ENCODE measurements at places on chromosomes 13 and 19.

DNA sequence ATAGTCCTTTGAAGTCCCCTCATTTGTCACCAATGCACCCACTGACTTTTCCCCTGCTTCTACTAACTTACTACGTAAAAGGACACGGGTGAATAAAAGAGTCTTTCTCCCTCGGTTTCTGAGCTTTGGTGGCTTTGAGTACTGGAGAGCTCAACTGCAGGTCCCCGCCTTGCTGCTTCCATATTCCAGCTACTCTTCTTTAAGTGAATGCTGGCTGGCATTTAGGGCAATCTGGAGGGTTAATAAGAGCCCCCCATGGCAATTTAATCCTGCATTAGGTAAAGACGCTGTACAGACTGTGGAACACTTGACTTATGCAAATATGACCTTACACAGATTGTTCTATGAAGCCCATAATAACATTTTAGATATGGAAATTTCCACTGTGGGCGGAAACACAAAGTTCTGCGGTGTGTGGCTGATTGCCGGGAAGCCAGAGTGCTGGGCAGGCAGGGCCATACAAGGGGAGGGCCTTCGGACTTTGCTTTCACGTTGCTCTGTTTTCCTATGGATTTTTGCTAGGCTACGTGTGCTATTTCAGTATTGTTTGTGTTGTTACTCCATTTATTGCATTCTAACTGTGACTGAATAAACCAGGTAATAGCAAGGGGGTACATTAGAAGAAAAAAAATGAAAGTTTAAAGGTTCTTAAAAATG is 97.5 kb downstream of the SLC10A2 start:
- no peak for DNase-seq

GRCh38 chr13:29284726-29285125 is 310.8 kb downstream of the SLC7A1 start:
- no peak for DNase-seq

GRCh38 chr13:36715841-36716240 is 42.0 kb downstream of the SERTM1 start:
- DNase-seq, result no peak

- DNase-seq, result no peak
Measured at GRCh38 chr13:46210362-46211083, 1.2 kb upstream of the LRRC63 start.

DNA sequence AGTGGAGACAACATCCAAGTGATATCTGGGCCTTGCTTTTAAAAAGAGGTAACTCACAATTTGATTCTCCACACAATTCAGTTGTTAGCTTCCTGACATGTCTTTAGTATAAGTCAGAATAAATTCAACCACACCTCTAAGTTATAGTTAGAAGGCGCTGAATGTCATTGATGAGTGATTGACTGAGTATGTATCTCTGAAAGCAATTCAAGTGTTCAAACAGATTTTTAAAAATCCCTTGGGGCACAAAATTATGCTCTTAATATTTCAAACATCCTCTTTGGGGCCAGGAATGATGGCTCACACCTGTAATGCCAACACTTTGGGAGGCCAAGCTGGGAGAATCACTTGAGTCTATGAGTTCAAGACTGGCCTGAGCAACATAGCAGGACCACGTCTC is 137.0 kb upstream of the PRR20A start:
- DNase-seq, result no peak

DNA sequence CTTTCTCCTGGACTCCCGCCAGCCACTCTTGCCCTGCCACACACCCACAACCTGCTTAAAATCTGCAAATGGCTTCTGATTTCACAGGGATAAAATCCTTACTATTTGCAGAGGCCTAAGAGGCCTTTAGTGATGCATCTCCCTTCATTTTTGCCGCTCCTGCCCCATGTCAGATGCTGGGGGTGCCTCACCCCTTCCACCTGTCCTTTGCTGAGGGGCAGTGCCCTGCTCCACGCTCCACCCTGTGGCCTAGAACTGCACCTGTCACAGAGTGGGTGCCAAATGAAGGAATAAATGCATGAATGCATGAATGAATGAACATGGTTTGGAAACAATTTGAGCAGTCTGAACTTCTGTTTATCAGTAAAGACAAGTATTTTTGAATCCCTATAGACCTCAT is 34.1 kb upstream of the UQCRFS1 start:
- DNase-seq, result no peak

GRCh38 chr13:79781829-79782540 is 301.0 kb downstream of the NDFIP2 start:
- no peak for DNase-seq

DNA sequence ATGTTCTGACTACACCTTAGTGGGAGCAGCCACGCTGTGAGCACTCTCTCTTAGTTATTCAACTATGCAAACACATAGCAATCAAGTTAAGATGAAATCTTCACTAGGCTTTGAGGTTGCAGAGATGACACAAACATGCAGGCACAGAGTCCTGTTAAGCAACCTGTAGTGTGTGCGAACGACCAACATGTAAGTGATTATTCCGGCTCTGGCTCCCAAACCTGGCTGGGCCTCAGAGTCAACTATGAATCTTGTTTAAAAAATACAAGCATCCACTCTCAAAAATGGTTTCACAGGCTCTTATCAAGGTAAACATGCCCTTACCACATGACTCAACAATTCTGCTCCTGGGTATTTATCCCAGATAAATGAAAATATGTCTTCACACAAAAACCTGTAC is 91.4 kb downstream of the IRS2 start:
- no peak for DNase-seq

DNA sequence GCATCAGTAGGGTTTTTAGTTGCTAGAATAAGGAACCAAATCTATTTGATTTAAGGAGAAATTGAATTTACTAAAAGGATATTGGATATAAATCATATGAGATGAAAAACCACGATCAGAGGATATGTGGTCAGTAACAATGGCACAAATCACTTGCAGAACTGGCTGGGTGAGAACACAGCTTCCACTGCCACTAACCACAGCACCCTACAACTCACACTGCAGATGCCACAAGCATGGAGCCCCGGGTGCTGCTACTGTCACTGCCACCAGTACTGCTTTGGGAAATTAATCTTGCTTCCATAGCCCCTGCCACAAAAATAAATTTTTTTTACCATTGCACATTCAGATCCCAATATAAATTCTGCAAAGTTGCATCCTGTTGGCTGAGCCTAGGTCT is 40.6 kb upstream of the KLF12 start:
- DNase-seq, result no peak

DNA sequence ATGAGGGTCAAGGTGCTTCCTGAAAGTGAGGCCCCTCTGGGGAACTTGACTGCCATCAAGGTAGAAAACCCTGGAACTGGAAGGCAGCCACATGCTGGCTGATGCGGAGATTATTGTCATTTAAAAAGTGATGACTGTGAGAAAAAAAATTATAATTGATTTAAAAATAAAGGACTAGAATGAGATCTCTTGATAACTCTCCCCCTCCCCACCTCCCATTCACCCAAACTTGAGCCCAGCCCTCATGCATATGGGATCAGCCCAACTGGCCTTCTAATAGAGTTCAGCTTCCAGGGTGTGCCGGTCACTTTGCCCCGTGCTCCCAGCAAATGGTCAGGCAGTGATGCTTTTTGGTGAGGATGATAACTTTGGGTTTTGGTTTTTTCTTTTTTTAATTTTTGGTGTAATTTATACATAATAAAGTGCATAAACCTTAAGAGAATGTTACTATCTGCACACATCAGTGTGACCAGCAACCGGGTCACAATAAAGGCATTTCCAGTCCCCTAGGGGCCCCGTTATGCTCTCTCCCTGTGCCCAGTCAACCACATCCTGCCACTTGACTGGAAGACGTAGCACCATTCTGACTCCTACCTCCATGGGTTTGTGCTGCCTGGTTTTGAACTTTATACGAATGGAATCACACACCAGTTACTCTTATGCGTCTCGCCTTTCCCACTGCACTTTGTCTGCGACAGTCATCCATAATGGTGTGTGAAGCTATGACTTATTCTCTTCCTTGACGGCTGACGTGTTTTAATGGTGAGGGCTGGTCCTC is 187.9 kb downstream of the USP12 start:
- DNase-seq, result no peak

DNA sequence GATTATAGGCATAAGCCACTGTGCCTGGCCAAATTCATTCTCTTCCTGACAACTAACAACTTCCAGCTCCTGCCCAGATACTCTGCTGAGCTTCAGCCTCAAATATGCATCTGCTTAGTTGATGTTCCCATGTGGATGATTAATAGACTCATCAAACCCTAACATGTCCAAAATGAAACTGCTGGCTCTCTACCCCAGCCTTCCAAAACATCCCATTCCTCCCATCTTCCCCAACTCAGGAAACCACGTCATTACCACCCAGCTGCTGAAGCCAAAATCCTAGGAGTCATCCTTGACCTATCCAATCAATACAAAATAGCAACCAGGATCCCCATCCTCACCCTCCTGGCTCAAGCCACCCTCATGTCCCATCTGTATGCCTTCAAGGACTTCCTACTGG is 20.9 kb downstream of the POU2F2 start:
- no peak for DNase-seq

DNA sequence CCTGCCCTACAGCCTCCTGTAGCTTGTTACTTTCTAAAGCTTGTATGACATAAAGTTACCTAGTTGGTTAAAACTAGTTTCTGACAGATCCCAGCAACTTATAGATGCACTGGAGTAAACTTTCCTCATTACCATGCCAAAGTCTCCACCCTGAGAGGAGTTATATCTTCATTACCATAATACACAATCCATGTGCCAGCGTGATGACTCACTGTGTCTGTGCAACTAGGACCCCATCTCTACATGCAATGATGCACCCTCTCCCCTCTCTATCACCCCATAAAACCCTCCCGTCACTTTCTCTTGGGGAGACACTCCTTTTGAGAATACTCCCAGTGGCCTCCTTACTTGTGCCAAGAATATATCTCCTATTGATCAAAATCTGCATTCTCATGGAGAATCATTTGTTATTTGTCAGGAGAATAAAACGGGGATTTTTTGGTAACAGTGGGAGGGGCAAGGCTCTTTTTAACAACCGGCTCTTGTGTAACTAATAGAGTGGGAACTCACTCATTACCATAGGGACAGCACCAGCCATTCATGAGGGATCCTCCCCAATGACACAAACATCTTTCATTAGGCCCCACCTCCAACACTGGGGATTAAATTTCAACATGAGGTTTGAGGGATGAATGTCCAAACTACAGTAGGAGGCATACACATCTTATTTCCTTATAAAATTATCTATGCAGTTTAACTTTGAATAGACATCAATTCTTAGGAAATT is 235.1 kb upstream of the ATXN8OS start:
- DNase-seq, result no peak

GRCh38 chr19:55766466-55766865 is 2.5 kb upstream of the RFPL4AL1 start:
- no peak for DNase-seq

GRCh38 chr19:34713262-34713637 is 20.8 kb upstream of the ZNF181 start:
- DNase-seq, result no peak

GRCh38 chr19:44792281-44792680 is 14.6 kb downstream of the CBLC start:
- DNase-seq, result no peak

DNA sequence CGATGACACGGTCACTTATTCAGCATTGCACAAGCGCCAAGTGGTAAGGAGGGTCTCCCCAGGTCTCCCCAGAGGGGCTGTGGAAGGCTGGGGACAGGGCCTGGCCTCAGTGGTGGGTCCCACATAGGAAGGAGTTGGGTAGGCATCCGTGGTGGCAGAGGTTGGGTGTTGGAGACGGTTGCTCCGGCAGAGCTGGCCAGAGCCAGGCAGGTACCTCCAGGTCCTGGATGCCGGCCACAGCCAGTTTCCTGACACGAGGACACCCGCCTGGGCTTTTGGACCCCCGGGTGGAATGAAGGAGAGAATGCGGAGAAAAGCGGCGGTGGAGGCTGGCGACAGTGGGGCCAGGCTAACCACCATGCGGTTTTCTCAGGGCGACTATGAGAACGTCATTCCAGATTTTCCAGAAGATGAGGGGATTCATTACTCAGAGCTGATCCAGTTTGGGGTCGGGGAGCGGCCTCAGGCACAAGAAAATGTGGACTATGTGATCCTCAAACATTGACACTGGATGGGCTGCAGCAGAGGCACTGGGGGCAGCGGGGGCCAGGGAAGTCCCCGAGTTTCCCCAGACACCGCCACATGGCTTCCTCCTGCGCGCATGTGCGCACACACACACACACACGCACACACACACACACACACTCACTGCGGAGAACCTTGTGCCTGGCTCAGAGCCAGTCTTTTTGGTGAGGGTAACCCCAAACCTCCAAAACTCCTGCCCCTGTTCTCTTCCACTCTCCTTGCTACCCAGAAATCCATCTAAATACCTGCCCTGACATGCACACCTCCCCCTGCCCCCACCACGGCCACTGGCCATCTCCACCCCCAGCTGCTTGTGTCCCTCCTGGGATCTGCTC is 1.3 kb upstream of the FFAR1 start:
- DNase-seq, result no peak

- DNase-seq, result no peak
Measured at GRCh38 chr19:7862413-7862951, 11.7 kb downstream of the PRR36 start.

GRCh38 chr19:45681391-45682015 is 10.2 kb downstream of the SNRPD2 start:
- peak; percentile 44 for DNase-seq

DNA sequence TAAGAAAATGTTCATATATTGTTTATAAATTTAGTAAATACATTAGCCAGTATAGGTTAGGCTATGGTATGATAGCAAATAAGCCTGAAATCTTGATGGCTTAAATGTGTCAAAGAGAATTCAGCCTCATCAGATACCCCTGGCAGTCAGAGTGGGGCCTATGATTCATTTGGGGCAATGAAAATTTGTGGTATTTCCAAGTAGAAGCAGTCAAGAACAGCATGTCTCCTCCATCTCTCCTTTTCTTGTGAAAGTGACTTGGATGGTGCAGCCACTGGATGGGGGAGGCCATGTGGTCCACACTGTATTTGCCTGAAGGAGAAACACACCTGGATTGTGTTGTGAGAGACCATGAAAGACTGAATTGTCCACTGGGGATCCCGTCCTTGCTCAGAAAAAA is 82.7 kb downstream of the DLEU7 start:
- DNase-seq, result no peak

DNA sequence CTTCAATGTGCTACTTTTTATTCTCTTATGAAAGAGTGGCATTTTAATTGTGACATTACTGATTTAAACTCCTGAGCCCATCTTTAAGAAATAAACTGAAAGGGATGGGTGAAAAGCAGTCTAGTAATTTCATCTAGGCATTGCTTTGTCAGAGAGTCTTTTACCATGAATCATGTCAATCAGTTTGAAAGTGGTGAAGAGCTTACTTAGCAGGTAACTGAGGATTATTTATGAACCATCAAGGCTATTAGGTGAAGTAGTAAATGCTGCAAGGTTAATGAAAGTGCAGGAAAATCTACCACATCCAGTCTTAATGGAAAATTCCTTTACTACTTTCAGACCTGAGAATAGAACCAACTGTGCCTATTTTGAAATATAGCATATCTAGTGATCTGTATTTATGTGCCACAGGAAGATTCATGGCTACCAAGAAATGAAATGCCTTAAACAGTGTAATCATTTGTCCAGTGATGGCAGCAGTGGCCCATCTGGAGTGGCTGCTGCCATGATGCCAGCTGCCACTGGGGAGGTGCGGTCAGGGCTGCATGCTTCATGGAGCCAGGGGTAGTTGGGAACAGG is 368.9 kb downstream of the SLITRK6 start:
- DNase-seq, result no peak

GRCh38 chr13:93227280-93227877 is 772 bp downstream of the GPC6 start:
- peak; percentile 73 for DNase-seq

GRCh38 chr19:33677745-33678426 is 56.1 kb downstream of the CHST8 start:
- no peak for DNase-seq
